ENCODE measurements at places on chromosomes 7 and 10.

DNA sequence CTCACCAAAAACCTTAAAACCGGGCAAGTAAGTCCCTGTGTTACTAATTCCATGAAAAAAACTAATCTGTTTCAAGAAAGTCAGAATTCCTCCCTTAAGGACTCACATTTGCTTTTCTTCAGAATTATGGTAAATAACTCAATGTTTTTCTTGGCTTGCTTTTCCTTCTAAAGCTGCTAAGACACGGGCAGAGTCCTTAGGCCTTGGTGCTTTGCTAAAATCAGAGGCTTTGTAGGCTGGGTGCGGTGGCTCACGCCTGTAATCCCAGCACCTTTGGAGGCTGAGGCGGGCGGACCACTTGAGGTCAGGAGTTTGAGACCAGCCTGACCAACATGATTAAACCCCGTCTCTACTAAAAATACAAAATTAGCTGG is 32.0 kb downstream of the GNA12 start:
- no peaks in the 10 kb centered on the region for H3K27me3 ChIP-seq
- DNase-seq = no peak
- no peak overlapping the region for H3K4me3 ChIP-seq

DNA sequence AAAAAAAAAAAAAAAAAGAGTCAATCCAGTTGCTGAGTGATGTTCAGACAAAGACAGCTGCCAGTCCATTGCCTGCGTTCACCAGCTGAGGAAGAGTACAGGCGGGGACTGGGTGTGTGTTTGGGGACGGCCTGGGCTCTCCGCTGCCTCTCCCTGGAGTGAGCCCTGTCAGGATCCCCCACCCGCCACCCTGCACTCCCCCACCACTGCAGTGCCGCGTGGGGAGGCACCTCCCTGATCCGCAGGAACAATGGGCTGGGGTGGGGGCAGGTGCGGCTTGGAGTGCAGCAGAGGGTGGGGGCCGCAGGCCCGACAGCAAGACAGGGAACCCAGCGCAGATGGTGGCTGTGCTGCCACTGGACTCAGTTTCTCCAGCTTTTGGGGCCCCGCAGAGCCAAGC is 1.4 kb downstream of the HSPA12A start:
- H3K27ac ChIP-seq = no peak overlapping the region
- H3K4me1 ChIP-seq = no peaks in the 10 kb centered on the region
- H3K4me3 ChIP-seq = no peak overlapping the region
- peaks cover 2% of the 10 kb centered on the region for H3K27me3 ChIP-seq

GRCh38 chr7:4882169-4883032 is 1.1 kb downstream of the RADIL start:
- H3K36me3 ChIP-seq = no peaks in the 10 kb centered on the region
- no peak for DNase-seq
- no peak overlapping the region for H3K27ac ChIP-seq
- peaks cover 3% of the 10 kb centered on the region for H3K27me3 ChIP-seq
- H3K4me1 ChIP-seq = no peaks in the 10 kb centered on the region
- no peak overlapping the region for H3K4me3 ChIP-seq

DNA sequence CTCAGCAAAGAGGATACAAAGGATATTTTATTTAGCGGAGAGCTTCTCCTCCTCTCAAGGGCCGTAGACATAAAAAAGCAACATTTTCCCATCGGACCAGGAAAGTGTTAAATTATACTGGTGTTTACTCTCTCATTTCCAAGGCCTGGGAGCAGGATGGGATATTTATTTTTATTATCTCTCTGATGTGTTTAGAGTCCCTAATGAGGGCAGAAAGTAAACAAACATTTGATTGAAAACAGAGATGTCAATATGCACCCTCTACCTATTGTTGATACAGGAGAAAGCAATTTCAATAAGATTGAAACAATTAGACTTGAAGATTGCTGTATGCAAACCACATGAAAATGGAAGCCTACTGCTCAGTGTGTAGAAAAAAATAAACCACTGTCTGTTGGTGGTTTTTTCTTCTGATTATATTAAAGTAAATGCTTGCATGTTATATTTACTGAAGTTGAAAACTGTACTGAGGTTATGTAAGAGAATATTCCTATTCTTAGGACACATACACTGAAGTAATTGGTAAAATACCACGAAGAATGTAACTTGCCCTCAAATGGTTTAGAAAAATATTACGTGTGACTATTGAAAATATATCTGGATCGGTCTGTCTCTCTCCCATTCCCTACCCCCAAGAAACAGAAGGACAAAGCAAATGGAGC is 59.3 kb downstream of the ATXN7L1 start:
- no peak overlapping the region for H3K27ac ChIP-seq
- H3K27me3 ChIP-seq = no peaks in the 10 kb centered on the region
- peaks cover 11% of the 10 kb centered on the region for H3K4me1 ChIP-seq
- no peak overlapping the region for H3K4me3 ChIP-seq
- no peak for DNase-seq

DNA sequence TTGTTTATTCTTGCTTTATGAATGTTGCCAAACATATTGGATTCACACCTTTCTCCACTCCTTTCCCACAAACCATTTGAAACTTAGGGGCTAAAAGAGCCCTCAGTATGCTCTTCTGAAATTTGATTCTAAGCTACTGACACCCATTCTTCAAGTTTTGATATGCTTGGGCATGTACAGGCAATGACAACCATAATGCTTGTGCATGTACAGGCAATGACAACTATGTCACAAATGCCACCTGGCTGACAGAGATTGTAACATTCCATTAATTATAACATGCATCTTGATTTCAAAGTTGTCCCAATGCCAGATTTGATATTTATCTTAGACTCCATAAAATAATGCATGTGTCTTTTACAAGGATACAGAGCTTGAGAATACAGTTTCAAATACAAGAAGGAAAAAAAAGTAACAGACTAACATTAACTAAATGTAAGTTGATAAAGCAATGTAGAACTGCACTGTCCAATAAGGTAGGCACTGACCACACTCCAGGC is 17.5 kb upstream of the CDK1 start:
- no peaks in the 10 kb centered on the region for H3K4me1 ChIP-seq
- no peaks in the 10 kb centered on the region for H3K36me3 ChIP-seq
- H3K27ac ChIP-seq = no peak overlapping the region
- DNase-seq = no peak
- no peak overlapping the region for H3K4me3 ChIP-seq

GRCh38 chr7:5439572-5440496 is 16.2 kb upstream of the TNRC18 start:
- no peak overlapping the region for H3K27ac ChIP-seq
- H3K27me3 ChIP-seq = no peaks in the 10 kb centered on the region
- peaks cover 10% of the 10 kb centered on the region for H3K4me1 ChIP-seq
- H3K4me3 ChIP-seq = no peak overlapping the region
- DNase-seq = no peak
- no peaks in the 10 kb centered on the region for H3K36me3 ChIP-seq

DNA sequence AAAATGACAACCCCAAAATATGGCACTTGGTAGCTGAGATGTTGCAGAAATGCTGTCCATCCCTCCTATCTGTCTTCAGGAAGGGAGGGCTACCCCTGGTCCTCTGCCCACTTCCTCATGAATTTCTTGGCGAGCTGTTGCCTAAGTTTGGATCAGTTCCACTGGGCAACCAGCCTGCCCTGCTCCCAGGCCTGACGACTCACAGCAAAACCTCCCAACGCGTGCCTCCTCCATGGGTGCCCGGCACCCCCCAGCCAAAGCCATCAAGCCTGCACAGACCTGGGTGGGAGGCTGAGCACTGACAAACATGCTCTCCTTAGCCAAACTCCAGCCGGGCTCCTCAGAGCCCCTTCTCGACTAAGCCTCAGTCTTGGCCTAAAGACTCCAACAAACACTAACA is 8.9 kb downstream of the VSTM4 start:
- H3K4me3 ChIP-seq = no peak overlapping the region
- no peaks in the 10 kb centered on the region for H3K27me3 ChIP-seq
- H3K36me3 ChIP-seq = no peaks in the 10 kb centered on the region
- H3K4me1 ChIP-seq = no peaks in the 10 kb centered on the region

All from GM12878 (cell line).